Endothelial cell (in vitro differentiated cells): ENCODE measurements at places on chromosomes 3 and 15. TPM values are rescaled to one million over a fixed set of nuclear protein-coding genes. Genes with fewer than 3 reads are reported as not detected.

The MEGF11 gene
- total RNA-seq = 0.77 TPM

The PLSCR4 gene
- total RNA-seq = 11.3 TPM

The GHRL gene
- total RNA-seq = 0.62 TPM

The TTLL13 gene
- total RNA-seq = not detected

DNA sequence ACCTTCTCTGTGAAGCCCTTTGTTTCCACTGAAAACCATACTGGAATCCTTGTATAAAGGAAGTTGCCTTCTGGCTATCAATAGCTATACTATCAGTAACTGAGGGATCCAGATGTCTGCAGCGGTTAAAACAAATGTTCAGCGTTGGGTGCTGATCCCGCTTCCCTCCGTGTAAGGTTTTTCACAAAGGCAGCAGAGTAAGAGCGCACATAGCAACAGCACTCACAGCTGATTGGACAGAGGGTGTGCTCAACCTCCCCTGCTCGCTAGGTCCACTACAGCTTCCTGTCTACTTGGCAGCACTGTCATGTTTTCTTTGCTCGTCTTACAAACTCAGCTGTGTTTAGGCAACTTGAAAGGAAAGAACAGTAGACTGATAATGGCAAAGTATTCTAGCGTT is 27.3 kb downstream of the ATOSA start:
- H3K4me3 ChIP-seq = no peak overlapping the region
- peaks cover 8% of the 10 kb centered on the region for H3K4me1 ChIP-seq
- peak overlapping the region; percentile 77 for H3K27ac ChIP-seq
- H3K27me3 ChIP-seq = peaks cover 1% of the 10 kb centered on the region
- no peaks in the 10 kb centered on the region for H3K36me3 ChIP-seq

DNA sequence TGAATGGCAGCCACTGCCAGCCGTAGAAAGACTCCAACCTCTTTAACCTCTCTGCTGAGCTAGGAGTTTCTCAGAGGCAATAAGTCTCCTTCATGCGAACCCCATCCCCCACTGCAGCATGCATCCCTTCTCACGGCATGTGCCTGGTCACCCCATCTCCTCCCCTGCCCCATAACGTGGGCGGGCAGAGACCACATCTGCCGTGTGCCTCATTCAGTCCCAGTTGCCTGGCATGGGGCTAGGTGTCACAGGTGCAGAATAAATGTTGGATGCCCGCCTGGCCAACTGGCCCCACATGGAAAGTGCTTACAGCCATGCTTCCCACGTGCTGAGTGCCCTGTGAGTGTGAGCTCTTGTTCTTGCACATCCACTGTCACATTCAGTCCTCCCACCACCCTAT is 43.5 kb upstream of the NTRK3 start:
- H3K27me3 ChIP-seq = peaks cover 3% of the 10 kb centered on the region
- no peak overlapping the region for H3K27ac ChIP-seq
- no peak for DNase-seq
- H3K4me1 ChIP-seq = no peaks in the 10 kb centered on the region
- no peak overlapping the region for H3K4me3 ChIP-seq
- no peaks in the 10 kb centered on the region for H3K36me3 ChIP-seq

DNA sequence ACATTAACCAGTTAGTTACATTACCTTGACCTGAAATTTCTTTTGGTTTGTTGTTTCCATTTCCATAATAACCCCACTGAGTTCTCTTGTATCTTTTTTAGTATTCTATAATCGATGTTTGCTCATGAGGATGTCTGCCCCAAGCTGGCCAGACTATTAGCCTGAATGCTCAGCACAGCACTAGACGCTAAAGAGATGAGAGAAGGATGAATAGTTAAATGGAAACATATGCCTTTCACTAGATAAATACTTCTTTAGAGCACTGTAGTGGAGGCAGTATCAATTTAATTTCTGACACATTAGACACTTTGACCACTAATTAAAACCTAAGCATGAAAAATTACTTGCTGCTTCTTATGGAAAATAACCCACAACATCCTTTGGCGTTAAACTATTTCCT is 654.9 kb upstream of the KCNMB2 start:
- no peak overlapping the region for H3K4me3 ChIP-seq
- DNase-seq = no peak
- H3K27ac ChIP-seq = no peak overlapping the region
- H3K4me1 ChIP-seq = peaks cover 18% of the 10 kb centered on the region
- peaks cover 2% of the 10 kb centered on the region for H3K27me3 ChIP-seq

- H3K4me3 ChIP-seq = no peak overlapping the region
- H3K27me3 ChIP-seq = peaks cover 1% of the 10 kb centered on the region
- H3K4me1 ChIP-seq = peaks cover 13% of the 10 kb centered on the region
- H3K27ac ChIP-seq = no peak overlapping the region
Observed at GRCh38 chr3:131216330-131216729, 165.2 kb upstream of the NUDT16 start.

- no peak overlapping the region for H3K27ac ChIP-seq
- no peaks in the 10 kb centered on the region for H3K4me1 ChIP-seq
- no peaks in the 10 kb centered on the region for H3K27me3 ChIP-seq
- no peak overlapping the region for H3K4me3 ChIP-seq
- H3K36me3 ChIP-seq = no peaks in the 10 kb centered on the region
Observed at GRCh38 chr3:7396534-7396933, 535.6 kb downstream of the GRM7 start.

DNA sequence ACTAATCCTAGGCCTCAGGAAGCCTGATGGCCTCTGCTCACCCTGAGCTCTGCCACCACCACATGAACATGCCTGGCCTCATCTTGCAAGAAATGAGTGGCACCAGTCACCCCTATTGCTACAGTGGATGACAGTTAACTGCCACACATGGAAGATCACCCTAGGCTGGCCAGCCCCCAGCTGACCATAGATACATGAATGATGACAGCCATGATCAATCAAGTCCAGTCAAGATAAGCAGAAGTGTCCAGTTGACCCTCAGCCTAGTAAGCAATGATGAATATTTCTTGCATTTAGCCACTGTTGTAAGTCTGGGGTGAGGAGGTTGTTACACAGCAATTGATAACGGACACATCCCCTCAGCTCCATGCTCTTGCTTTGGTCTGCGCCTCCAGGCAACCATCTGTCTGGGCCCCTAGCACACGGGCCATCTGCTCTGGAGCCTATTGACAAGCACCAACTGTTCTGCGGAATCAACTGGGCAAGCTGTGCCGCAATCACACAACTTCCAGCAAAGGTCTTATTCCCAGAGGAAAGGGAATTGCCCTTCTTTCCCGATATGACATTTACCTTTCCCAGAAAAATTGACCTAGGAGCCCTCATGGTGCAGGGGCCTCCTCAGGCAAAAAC is 2.2 kb upstream of the LYZL4 start:
- peaks cover 8% of the 10 kb centered on the region for H3K4me1 ChIP-seq
- no peak for DNase-seq
- no peak overlapping the region for H3K27ac ChIP-seq
- no peak overlapping the region for H3K4me3 ChIP-seq
- no peaks in the 10 kb centered on the region for H3K36me3 ChIP-seq

- no peak overlapping the region for H3K27ac ChIP-seq
- H3K27me3 ChIP-seq = no peaks in the 10 kb centered on the region
- H3K4me1 ChIP-seq = no peaks in the 10 kb centered on the region
- no peak for DNase-seq
- no peak overlapping the region for H3K4me3 ChIP-seq
Observed at GRCh38 chr15:39381517-39381916, 199.4 kb upstream of the THBS1 start.

DNA sequence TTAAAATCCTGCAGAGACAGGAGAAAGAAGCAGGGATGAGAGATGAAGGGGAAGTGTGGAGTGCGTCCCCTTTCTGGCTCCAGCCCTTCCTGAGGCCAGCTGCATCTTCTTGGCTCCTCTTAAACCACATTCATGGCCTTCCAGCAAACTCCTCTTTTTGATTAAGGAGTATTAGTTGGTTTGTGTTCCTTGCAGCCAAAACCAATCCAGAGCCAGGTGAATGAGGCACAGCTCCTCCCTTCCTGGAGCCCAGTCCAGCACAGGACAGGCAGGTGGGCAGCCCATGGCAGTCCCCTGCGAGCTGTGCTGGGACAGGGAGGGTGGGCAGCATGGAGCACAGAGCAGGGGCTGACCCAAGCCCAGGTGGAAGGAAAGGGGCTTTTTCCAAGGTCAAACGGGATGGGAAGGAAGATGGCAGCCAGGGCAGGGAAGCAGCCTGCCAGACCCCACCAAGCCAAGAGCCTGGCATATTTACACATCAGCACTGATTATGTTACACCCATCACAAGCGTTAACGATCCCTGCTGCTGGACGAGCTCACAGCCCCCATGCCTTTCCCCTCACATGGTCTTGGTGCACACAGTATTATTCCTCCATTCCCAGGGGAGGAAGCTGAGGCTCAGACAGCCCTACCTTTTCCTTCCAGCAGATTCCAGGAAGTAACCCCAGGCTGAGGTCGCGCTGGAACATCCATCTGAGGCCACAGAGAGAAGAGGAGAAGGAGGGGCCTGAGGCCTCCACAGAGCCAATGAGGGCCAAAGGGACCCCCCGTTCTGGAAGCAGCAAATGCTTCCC is 175.6 kb downstream of the SMAD6 start:
- no peak overlapping the region for H3K27ac ChIP-seq
- H3K4me3 ChIP-seq = no peak overlapping the region
- H3K36me3 ChIP-seq = no peaks in the 10 kb centered on the region
- peaks cover 5% of the 10 kb centered on the region for H3K27me3 ChIP-seq

GRCh38 chr3:35746492-35746891 is 107.2 kb downstream of the ARPP21 start:
- H3K27me3 ChIP-seq = peaks cover 4% of the 10 kb centered on the region
- no peak overlapping the region for H3K27ac ChIP-seq
- H3K4me3 ChIP-seq = no peak overlapping the region
- no peak for DNase-seq

- H3K4me1 ChIP-seq = no peaks in the 10 kb centered on the region
- H3K4me3 ChIP-seq = no peak overlapping the region
- DNase-seq = no peak
- peaks cover 28% of the 10 kb centered on the region for H3K36me3 ChIP-seq
- no peak overlapping the region for H3K27ac ChIP-seq
Observed at GRCh38 chr3:194612221-194612620, 21.0 kb downstream of the TMEM44 start.

DNA sequence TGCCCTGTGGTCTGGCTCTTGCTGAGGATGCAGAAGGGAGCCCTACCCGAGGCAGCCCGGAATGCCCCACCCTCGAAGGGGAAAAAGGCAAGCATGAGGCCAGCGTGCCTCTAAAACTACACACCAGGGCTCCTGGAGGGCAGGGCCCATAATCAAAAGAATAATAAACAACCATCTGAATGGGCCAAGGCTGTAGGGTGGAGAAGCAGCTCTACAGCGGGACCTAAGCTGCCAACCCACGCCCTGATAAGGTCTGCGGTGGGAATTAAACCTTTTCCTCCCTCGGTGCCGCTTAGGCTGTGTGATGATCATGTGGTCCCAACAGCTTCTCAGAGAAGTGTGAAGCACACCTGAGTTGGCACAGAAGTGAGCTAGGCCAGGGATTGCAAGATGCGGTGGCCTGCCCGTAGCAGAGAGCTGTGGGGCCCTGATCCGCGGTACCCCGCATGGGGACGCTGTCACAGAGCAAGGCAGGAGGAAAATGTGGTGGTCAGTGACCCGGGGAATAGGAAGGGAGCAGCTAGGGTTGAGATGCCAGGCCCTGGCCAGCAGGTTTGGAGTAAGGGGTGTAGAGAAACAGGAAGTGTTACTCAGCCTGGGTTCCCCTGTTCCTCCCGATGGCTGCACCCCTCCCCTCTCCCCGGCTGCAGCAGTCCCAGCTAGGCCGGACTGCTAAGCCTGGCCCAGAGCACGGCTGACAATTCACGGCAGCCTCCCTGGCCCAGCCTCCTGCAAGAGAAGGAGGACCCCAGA is 1.1 kb upstream of the C15orf62 start:
- no peak for DNase-seq
- peaks cover 6% of the 10 kb centered on the region for H3K4me1 ChIP-seq
- peaks cover 9% of the 10 kb centered on the region for H3K36me3 ChIP-seq
- peaks cover 14% of the 10 kb centered on the region for H3K27me3 ChIP-seq
- no peak overlapping the region for H3K27ac ChIP-seq
- H3K4me3 ChIP-seq = no peak overlapping the region

DNA sequence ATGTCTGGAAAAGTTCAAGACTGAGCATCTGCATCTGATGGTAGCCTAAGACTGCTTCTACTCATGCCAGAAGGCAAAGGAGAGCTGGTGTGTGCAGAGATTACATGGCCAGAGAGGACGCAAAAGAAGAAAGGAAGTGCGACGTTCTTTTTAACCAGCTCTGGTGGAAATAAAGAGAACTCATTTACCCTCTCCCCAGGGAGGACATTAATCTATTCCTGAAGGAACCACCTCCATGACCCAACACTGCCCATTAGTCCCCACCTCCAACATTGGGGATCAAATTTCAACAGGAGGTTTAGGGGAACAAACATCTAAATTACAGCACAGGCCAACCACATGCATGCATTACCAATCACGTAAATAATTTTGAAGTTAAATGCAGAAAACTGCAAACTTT is 1.5 kb upstream of the NCK1 start:
- H3K27me3 ChIP-seq = peaks cover 8% of the 10 kb centered on the region
- no peaks in the 10 kb centered on the region for H3K36me3 ChIP-seq
- H3K27ac ChIP-seq = peak overlapping the region; percentile 18
- no peak for DNase-seq

DNA sequence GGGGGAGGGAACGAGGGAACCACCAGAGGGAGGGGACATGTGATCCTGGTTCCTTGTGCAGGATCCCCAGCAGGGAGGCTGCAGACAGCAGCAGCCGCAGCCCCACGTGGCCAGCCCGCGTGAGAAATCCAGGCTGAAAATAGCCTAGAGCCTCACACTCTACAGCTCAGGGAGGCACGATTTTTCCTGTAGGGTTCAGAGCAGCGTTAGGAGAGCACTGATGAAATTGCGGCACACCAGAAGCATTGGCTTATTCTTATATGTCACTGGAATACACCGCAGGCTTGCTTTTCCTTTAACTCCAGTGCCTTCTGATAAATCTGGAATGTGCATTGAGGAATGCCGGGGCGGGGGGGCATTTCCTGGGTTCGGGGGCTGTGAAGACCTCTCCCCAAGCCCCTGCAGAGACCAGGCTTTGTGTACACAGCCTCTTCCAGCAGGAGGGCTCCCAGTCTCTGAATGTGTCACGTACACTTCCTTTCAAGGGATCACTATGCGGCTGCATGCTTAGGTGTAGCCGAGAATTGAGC is 193.0 kb downstream of the ATP10A start:
- peaks cover 15% of the 10 kb centered on the region for H3K4me1 ChIP-seq
- H3K4me3 ChIP-seq = no peak overlapping the region
- H3K27me3 ChIP-seq = peaks cover 7% of the 10 kb centered on the region
- DNase-seq = peak; percentile 41
- H3K36me3 ChIP-seq = no peaks in the 10 kb centered on the region

GRCh38 chr3:25483456-25483855 is 55.4 kb downstream of the RARB start:
- H3K27me3 ChIP-seq = peaks cover 2% of the 10 kb centered on the region
- no peaks in the 10 kb centered on the region for H3K36me3 ChIP-seq
- H3K4me3 ChIP-seq = no peak overlapping the region
- peaks cover 3% of the 10 kb centered on the region for H3K4me1 ChIP-seq

DNA sequence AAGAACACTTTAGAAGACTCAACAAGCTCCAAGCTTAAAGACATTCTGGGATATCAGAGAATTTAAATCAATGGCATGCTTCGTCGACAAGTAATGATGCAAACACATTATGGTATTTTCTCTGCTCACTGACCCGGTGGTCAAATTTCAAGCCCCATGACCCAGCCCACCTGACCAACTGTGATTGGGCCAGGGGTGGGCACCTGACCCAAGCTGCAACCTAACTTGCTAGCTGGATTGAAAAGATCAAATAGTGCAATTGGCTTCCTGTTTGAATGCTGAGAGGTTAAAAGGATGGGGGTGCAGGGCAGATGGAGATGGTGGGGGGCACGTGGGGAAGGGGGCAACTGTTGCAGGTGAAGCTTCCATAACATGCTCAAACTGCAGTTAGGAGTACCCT is 250.4 kb downstream of the CLSTN2 start:
- no peak overlapping the region for H3K4me3 ChIP-seq
- H3K4me1 ChIP-seq = no peaks in the 10 kb centered on the region
- no peak overlapping the region for H3K27ac ChIP-seq
- H3K36me3 ChIP-seq = no peaks in the 10 kb centered on the region
- DNase-seq = no peak
